Jurkat, Clone E6-1 (cell line): ENCODE measurements at places on chromosomes 16 and 17.

DNA sequence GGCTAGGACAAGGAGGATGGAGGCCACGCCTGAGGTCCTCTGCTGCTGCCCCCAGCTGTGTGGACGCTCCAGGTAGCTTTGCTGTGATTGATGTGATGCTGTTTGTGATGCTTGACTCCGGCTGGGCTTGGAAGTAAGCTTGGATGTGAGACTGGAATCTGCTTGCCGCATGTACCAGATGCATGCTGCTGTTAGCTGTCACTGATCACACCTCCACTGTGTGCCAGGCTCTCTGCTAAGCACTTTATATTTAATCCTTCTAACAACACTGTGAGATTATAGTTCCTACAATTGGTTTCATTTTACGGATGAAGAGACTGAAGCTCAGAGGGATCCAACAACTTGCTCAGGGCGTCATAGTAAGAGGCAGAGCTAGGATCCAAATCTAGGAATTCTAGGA, 23.5 kb downstream of the SNX29 start:
- no peak for DNase-seq

GRCh38 chr16:76038097-76038496, 239.1 kb upstream of the CNTNAP4 start:
- no peak for DNase-seq

- DNase-seq, result no peak
Measured at GRCh38 chr16:25012525-25012991, 2.6 kb downstream of the ARHGAP17 start.

DNA sequence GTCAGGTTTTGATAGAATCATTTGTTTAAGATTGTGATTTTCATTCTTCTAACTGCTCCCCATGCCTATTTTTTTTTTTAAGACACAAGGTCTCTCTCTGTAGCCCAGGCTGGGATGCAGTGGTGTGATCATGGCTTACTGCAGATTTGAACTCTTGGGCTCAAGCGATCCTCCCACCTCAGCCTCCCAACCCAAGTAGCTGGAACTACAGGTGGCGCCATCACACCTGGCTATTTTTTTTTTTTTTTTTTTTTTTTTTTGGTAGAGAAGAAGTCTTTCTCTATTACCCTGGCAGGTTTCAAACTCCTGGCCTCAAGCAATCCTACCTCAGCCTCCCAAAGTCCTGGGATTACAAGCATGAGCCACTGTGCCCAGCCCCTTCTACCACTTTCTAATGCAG, 223.3 kb downstream of the CBLN1 start:
- no peak for DNase-seq

GRCh38 chr16:19722981-19723380, 4.9 kb downstream of the IQCK start:
- DNase-seq, result no peak
